ENCODE measurements at places on chromosomes 7 and 10.

- no peak for DNase-seq
Measured at GRCh38 chr7:40623863-40624262, 489.1 kb downstream of the SUGCT start.

GRCh38 chr7:19413443-19413965 is 268.3 kb upstream of the FERD3L start:
- DNase-seq: peak; percentile 60

GRCh38 chr7:132430861-132431822 is 145.1 kb downstream of the PLXNA4 start:
- DNase-seq: peak; percentile 97

- DNase-seq: no peak
Measured at GRCh38 chr7:15245831-15246230, 316.0 kb downstream of the AGMO start.

- peak; percentile 79 for DNase-seq
Measured at GRCh38 chr10:60281331-60281730, 108.3 kb downstream of the ANK3 start.

GRCh38 chr7:129835569-129835968 is 117.2 kb downstream of the UBE2H start:
- no peak for DNase-seq

DNA sequence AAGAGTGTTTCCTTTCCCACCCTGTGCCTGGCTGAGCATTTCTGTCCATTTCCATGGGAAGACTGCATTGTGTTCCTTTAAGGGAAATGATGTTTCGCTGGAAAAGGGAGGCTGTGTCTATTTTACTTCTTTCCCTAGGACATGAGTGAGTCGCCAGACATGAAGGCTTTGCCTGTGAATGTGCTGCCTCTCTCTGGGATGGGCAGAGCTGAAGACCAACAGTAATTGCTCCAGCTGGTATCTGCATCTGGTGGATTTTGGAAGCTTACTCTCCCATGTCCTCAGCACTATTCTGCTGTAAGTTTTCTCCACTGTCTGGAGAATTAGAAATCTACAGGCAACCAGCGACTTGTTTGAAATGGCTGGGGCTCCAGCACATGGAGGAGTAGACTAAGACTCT is 264.6 kb upstream of the BMPER start:
- DNase-seq: no peak

DNA sequence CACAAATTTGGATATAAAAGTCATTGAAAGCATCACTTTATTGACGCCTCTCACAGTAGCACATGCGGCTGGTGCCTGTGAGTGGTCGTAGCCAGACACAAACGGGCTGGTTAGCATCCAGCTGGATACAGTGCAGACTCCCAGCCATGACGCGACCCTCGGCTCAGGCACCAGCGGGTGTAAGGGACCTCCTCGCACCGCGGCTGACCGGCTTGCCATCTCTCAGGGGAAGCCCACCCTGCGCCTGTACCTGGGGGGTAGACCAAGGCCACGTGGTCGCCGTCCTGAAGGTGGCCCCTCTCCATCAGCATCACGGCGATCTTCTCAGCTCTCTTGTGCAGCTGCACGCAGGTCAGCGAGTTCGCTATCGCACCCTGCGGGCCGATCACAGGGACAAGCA is 213.8 kb downstream of the ZMYND11 start:
- DNase-seq: no peak

All from astrocyte of the spinal cord (primary cell).